ENCODE measurements at places on chromosomes 7 and 10.
A peak's percentile ranks its signal among the peaks of the same experiment; 100 is the strongest.

- DNase-seq = no peak
These were observed 211.0 kb upstream of the KLF14 start for GRCh38 chr7:130944997-130945396.

- no peak for DNase-seq
These were observed 273.6 kb upstream of the DKK1 start for GRCh38 chr10:52040486-52040885.

DNA sequence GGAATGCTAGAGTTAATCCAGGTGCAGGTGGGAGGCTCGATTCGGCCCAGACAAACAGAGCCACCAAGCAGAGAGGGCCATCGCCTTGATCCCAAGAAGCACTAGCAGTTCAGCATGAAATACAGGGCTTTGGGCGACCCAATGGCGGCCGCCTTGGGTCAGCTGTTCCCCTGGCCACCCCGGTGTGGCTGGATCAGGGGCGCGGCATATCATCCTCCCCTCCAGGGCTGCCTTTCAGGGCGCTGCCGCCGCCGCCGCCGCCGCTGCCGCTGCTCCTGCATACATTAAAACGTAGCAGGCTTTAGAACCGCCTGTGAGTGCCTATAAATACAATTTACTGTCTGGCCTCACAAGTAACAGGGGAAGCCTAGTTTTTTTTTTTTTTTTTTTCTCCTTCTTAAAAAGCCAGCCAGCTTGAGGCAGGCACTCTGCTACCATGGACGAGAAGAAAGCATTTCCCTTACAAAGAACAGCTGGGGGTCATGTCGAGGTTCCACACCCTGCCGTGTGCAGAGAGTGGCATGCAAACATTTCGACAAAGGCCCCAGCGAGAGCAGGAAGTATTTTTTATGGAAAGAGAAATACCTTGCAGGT is 57.7 kb upstream of the EFCAB10 start:
- no peak for DNase-seq

DNA sequence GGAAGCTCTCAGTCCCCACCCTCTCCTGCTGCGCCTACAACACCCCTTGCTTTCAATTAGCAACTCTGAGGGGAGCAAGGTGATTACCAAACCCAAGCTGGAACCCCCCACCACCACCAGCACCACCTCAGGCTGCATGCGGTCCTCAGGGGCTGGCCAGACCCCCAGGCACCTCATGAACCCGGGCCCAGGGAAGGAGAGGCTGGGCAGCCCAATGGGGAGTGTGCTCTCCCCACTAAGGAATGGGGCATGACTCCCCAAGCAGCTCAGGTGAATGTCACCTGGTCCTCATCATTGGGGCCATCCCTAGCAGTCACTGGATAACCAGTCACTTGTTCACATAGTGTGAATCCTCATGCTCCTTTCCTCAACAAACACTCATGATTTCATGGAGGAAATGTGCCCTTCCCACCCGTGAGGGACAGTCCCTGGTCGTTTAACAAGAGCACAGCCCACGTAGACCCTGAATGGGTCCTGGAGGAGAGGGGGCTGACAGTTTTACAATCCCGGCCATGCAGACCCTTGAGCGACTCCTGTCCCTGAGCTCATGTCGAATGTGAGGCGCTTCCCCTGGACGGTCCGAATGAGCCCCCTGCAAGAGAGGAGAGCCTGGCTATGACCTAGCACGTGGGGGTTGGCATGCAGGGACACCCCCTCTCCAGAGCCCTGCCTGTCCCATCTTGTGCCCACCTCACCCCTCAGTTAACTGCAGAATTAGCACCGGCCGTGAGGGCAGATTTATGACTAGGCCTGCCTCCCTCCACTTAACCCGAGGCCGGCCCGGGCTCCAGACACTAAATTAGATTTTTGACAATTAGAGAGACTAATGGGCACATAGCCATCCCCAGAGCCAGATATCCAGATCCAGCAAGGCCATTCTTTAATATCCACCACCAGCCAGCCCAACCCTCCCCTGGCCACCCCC is 29.1 kb downstream of the POLL start:
- DNase-seq = no peak

- DNase-seq = no peak
These were observed 117.1 kb downstream of the ANKRD26 start for GRCh38 chr10:26983156-26983555.

DNA sequence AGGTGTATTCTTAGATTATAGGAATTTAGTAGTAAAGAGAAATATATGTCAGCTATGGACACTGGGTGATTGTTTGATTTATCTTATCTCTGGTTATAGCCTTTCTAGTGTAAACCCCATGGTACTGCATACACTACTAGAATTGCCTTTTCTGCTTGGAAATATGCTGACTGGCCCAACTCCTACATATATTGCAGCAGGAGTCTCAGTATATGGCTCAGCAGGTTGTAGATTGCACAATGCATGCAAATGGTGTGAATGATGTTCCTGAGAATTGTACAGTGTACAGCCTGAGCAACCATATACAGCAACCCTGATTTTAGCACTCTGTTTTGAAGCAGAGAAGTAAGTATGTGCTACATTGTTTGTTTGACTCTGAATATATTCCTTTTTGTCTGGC is 153.4 kb upstream of the NPY start:
- no peak for DNase-seq

- DNase-seq = no peak
These were observed 93.3 kb downstream of the DLG5 start for GRCh38 chr10:77833225-77833624.

DNA sequence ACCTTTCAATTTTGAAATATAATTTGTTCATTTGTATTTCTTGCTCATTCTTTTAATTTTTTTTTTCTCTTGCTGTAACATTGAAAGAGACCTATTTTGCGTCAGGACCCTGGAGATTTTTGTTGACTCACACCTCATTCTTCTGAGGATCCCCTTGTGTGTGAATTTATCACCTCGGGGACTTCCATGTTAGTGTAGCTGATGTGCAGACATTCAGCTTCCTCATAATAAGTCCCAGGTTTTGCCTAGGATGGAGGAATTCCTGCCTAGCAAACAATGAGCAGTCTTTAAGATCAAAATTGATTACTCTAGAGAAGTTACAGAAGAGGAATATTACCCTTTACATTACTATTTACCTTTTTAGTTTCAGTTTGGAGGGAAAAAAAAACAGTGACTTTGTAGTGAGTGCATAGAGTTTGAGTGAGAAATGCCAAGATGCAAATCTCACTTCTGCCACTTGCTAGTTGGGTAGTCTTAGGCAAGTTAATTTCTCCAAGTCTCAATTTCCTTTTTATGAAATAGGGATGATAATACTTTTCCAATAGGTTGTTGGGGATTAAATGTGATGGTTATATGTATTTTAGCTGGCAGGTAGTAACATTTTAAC is 14.3 kb downstream of the TES start:
- no peak for DNase-seq

DNA sequence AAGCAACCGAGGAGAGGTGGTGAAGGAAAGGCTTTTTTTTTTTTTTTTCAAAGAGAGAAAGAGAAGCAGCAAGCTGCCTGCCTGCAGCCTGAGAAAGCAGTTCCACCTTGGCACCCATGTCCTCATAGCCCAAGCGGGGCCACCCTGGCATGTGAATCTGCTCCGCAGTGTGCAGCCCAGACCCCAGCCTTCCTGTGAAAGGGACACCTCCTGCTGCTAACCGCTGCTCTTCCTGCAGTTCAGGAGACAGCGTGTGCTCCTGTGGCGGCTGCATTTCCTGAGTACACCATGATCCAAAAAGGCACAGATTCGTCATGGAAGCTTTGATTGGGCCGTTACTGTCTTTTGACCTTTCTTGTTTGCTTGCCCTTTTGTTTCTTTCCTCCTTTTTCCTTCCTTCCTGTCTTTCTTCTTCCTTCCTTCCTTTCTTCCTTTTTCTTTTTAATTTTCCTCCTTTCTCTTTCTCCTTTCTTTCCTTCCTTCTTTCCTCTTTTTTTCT is 38.1 kb downstream of the IKZF1 start:
- DNase-seq = peak; percentile 72

DNA sequence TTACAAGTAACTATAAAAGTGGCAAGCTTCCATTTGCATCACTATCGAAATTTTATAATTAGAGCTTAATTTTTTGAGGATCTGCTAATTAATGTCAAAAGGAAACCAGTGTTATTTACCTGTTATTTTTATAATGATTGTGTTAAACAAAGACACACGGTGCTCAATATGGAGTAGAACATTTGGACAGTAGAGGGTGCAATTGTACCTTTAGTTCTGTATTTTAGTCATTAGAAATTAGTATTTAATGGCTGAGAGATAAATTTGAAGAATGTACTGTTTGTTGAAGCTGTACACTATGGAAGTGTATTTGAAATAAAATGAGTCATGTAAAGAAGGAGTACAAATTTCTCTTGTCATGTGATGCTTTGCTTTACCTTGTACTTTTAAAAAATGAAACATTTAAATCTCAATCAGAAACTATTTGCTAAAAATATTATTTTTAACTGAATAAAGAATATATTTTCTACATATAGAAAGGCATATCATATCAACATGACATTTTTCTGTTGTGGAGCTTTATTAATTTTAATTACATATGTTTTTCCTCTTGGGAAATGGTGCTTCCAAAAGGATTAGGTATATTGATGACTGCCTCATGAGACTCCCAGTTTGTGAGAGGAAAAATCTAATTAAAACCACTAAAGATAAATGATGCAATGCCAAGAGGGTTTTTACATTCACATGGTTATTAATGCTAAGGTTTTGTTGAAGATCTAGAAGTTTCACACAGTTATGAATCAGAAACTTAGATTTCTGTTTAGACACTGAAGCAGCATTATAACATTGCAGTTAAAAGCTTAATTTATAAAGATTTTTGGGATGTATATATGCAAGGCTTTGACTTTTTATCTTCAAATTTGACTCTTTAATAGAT is 10.4 kb upstream of the PRKG1 start:
- no peak for DNase-seq

GRCh38 chr10:71435571-71436267 is 39.0 kb downstream of the CDH23 start:
- no peak for DNase-seq

GRCh38 chr10:113515161-113515560 is 37.7 kb upstream of the HABP2 start:
- no peak for DNase-seq

GRCh38 chr10:29297678-29298077 is 8.8 kb downstream of the LYZL1 start:
- no peak for DNase-seq

DNA sequence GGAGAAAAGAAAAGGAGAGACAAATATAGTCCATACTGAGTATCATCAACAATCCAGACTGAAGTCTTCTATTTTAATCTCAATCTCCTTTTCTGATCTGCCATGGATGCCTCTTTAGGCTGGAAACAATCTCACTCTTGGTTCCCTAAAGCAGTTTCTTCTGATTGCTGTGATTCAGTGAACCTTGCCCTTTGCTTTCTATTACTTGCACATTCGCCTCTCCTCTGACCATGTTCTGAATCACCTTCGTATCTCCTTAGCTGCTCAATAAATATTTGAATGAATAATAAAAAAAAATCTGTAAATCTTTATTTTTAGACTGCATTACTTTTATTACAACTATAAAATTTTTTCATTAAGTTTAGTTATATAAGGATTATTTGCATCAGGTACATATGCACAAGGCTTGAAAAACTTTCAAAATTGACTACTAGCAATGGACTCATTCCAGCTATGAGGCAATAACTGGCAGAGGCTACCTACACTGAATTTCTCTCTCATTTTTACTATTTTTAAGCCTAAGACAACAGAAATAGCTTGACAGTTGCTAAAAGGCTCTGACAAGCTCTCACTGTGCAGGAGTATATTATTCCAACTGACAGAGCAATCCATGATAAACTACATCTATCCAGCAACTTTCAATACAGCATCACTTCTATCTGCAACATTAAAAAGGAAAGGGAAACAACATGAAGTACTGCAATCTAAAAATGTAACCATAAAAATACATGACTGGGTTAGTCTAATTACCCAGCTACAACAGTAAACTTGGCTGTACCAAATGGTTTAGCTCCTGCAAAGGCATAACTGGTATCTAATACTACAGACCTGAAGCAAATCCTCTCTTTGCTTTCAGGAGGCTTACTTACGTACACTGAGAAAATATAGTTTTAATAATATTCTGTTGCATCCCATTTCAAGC is 25.6 kb downstream of the TM9SF3 start:
- no peak for DNase-seq

GRCh38 chr7:18019555-18019954 is 8.1 kb downstream of the PRPS1L1 start:
- no peak for DNase-seq

DNA sequence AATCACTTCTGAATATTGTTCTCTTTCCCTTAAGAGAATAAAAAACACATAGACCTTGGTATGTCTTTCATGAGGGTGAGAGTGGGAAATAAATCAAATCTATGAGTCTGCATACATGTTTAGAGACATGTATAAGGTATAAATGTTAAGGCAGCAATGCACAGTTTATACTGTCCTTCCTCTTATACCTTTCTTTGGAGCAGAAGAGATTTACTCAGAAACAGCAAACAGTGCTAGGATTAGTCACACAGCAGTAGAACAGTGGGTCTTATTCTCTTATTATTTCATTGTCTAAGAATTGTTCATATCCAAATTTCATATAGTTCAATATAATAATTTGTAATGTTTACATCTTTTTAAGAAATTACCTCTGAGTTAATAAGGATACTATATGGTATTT is 126.7 kb upstream of the TMEM196 start:
- DNase-seq = no peak

- peak; percentile 47 for DNase-seq
These were observed 649 bp downstream of the IDE start for GRCh38 chr10:92573091-92573797.

- DNase-seq = no peak
These were observed 68.8 kb upstream of the SDK1 start for GRCh38 chr7:3232228-3232627.

GRCh38 chr10:90437452-90437851 is 420.4 kb downstream of the HTR7 start:
- no peak for DNase-seq

GRCh38 chr7:80428161-80429054 is 83.5 kb downstream of the GNAT3 start:
- no peak for DNase-seq

DNA sequence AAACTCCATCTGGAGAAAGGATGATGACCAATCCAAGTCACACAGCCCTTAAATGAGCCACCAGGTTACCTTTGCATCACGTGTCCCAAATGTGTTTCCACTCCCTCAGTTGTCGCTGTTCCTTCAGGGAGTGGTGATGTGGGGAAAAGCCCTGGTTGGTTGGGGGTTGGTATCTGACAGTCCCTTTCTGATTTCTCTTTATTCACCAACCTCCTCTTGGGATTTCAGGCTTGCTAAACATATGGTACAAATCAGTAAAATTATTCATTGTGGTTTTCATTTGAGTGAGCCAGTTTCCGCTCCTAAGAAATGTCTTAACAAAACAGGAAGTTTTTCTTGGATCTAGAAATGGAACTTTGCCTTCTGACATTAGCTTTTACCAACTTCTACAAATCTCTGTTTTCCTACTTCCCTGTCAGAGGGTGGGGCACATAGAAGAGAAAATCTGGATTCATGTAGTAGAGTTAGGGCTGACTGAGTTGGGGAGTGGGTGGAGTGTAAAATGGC is 40.0 kb upstream of the KMT2E start:
- no peak for DNase-seq
